Stimulated activated CD4-positive, alpha-beta T cell treated with anti-CD3 and anti-CD28 coated beads, Interleukin-1b, Interleukin-23, amount 100 ng/mL, for 1 hour (primary cell): ENCODE measurements at places on chromosomes 1 and 21.

- DNase-seq: no peak
These were observed 480.3 kb downstream of the MRPL39 start for GRCh38 chr21:25127007-25127406.

DNA sequence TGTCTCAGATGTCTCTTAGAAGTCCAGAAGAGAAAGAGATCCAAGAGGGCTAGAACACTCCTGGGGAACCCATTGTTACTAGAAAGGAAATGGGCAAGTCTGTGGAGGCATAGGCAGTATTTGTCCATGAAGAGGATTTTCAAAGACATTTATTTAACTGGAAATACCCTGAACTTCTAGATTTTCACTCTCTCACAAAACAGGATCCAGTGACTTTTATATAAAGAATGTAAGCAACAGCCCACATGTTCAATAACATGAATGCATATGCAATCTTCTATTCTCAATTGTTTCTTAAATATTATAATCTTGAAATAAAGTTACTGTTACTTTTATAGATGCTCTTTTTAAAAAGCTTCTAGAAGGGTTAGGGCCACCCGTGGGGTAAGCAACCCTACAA lies 53.4 kb downstream of the TBX15 start:
- DNase-seq: no peak

GRCh38 chr1:58782178-58783089 lies 1.4 kb downstream of the JUN start:
- DNase-seq: peak; percentile 23

GRCh38 chr1:208089149-208089548 lies 155.0 kb downstream of the PLXNA2 start:
- no peak for DNase-seq

- no peak for DNase-seq
These were observed 16.0 kb upstream of the TTC39A start for GRCh38 chr1:51346086-51346942.

DNA sequence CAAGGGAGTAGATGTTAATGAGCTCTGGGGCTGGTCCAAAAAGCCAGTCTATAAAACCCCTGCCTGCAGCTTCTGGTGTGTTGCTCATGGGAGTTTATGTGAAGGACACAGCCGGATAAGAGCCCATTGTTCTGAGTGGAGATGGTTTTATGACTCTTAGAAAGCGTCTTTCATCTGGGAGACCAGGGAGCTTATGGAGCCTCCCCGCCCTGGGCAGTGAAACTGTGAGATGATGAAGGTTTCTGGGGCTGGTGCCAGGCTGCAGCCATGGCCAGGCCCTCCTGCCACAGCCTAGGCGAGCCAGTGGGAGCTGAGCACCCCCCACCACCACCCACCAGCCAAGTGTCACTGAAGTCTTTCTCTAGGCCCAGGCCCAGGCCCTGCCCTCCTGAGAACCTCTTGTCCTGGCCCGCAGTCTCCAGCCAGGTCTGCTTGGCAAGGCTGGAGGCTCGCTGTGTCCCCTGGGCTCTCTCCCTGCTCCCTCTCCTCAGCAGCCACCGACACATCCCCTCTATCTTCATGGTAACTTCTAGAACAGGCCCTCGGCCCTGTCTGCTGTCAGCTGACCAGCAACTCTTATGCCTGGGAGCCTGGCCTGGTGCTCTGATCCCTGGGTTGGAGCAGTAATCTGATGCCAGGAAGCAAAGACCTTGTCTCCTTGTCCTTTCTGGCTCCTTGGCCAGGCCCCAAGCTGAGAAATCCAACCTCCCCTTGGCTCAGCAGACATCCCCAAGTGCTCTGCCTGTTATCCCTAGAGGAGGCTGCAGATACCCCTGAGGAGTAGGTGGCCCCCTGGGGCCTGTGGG lies 7.6 kb upstream of the ARHGEF10L start:
- DNase-seq: no peak

- DNase-seq: no peak
These were observed 36.2 kb downstream of the CACHD1 start for GRCh38 chr1:64505944-64506655.

- DNase-seq: no peak
These were observed 2.2 kb upstream of the PTPN7 start for GRCh38 chr1:202162418-202163280.

GRCh38 chr1:155002464-155003226 lies at the start of gene ZBTB7B:
ZBTB7B (plus strand) TSS chr1:155002802; CDS start chr1:155014661, 11,859 bp downstream.
- DNase-seq: no peak

- DNase-seq: no peak
These were observed 671.3 kb downstream of the PTPRU start for GRCh38 chr1:29907596-29907995.

DNA sequence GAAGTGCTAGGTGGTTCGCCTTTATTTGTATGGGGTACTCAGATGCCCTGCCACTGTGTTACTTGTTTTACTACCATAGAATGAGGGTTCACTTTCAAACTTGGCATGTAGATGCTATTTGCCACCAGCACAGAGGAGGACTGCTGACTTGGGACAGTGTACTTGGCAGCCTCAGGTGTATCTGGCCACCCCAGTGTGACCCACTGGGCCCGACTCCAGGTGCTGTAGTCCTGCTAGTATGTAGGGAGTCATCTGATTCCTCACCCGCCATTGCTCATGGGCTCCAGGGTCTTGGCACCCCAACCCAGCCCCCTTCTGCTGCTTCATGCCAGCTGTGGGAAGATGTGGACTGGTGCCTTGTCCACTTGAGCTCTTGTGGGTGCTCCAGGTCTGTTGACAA lies 40.0 kb downstream of the ZNF678 start:
- no peak for DNase-seq

GRCh38 chr1:180094705-180095295 lies 59.9 kb upstream of the QSOX1 start:
- DNase-seq: no peak
